Adrenal gland (tissue), 19 donors: ENCODE measurements at places on chromosomes 1 and 21. TPM values are rescaled to one million over a fixed set of nuclear protein-coding genes. Genes with fewer than 3 reads are reported as not detected.

NTMT2 gene
- not detected for total RNA-seq

PROX1 gene
- 32.9 TPM for total RNA-seq

CEP350 gene
- 41.4 TPM for total RNA-seq

CLCNKA gene
- total RNA-seq, result 4.4 TPM

TAF12 gene
- total RNA-seq, result 25.5 TPM

CIART gene
- total RNA-seq, result 10.7 TPM
